Umbilical cord (tissue), 2 donors: ENCODE measurements at places on chromosomes 6 and 20. TPM values are rescaled to one million over a fixed set of nuclear protein-coding genes. Genes with fewer than 3 reads are reported as not detected.

Gene SEL1L2
- total RNA-seq: 13.7 TPM

Gene SLC32A1
- 6.3 TPM for total RNA-seq

Gene PRKN
- total RNA-seq: 7.9 TPM

Gene MYBL2
- 0.24 TPM for total RNA-seq

Gene NKAIN2
- 4.6 TPM for total RNA-seq

Gene NKAPL
- total RNA-seq: 1.9 TPM

Gene TBXT
- not detected for total RNA-seq

Gene OR11A1
- total RNA-seq: 4.8 TPM

Gene SDC4
- total RNA-seq: 28.9 TPM

- DNase-seq: no peak
Measured at GRCh38 chr20:1505361-1505760, 14.1 kb upstream of the SIRPB2 start.

- no peak for DNase-seq
Measured at GRCh38 chr6:132623106-132623845, 799 bp downstream of the TAAR2 start.

- no peak for DNase-seq
Measured at GRCh38 chr20:25668446-25668845, 28.2 kb downstream of the ZNF337 start.

DNA sequence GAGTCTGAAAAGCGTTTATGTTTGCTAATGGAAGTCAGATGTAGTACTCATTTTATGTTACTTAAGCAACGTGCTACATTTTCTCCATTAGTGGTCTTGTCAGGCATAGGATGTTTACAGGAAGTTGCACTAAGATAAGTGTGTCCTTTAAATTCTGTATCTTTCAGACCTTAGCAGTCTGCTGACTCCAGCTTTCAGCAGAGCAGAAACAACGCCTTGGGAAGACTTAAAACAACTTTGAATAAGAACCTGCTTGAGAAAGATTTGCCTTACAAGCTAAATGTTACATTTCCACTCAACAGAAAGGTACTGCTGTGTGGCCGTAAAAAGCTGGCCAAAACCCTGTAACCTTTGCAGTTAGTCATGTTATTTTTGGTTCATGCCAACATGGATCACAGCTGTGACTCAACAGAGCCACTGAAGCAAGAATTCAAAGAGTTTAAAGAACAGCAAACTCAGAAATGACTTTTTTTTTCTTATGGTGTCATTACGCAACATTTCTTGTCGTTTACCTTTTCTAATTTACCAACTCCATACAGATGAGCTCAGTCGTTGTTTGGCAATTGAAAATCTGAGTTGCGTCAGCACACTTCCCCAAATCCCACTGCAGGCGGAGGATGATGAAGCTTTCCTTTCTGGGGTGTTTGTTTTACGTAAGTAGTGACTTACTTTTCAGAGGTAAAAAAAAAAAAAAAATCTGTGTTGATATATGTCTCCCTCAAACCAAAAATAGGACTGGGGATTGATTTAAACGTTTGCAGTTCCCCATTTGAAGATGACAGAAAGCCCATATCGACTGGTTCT lies 27.9 kb upstream of the BMP6 start:
- DNase-seq: peak; percentile 59

DNA sequence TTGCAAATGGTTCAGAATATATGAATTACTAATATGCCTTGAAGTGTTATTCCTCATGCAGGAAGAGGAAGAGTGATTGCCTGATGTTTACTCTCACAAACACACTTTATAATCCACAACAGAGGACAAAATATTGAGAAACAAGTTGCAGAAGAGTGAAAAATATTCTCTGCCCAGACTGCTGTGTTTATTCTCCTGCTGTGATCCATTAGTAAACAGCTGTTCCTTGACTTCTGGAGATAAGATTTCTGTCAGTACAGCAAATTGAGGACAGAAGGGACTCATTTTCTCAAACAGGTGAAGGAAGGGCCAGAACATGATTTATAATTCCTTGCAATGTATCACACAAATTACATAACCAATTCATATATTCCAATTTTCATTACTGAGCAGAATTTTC lies 148.0 kb downstream of the EPM2A start:
- DNase-seq: no peak

GRCh38 chr6:11279284-11279689 lies 46.8 kb upstream of the NEDD9 start:
- DNase-seq: no peak

GRCh38 chr6:135972586-135972985 lies 121.1 kb downstream of the PDE7B start:
- no peak for DNase-seq

DNA sequence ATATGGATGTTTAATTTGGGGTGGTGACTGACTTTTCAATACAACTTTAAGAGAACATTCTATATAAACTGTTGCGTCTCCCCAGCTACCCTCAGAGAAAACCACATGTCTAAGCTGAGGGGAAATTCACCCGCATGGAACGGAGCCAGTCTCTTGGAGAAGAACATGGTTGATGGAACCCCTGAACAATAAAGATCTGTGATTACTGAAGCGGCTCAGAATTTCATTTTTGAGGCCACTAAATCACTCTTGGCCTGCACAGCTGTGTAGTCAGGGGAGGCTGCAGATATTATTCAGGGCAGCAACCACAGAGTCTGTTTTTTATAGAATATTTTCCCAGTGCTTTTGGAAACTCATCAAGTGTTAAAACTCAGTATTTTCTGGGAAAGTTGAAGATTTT lies 73.8 kb downstream of the EYA4 start:
- no peak for DNase-seq

- peak; percentile 83 for DNase-seq
Measured at GRCh38 chr6:57257911-57258541, 35.9 kb upstream of the RAB23 start.

DNA sequence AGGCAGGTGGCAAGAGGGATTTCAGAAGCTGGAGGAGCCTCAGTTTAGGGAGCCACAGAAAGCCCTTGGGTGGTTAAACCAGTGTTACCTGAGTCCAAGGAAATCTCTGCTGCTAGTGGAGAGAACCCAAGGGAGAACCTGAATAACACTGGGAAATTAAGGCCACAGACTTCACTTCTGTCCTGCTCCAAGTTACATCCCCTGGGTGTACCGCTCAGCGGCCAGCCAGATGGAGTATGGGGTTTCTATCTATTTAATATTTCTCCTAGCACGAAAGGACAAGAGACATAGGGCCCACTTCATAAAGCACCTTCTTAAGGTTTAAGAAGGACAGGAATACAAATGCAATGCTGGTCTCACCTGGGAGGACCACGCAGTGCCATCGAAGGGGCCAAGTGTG lies 5.8 kb upstream of the CNKSR3 start:
- DNase-seq: no peak

GRCh38 chr20:51174536-51174935 lies 151.6 kb upstream of the KCNG1 start:
- no peak for DNase-seq

- no peak for DNase-seq
Measured at GRCh38 chr6:28449056-28449455, 5.8 kb upstream of the ZSCAN23 start.

DNA sequence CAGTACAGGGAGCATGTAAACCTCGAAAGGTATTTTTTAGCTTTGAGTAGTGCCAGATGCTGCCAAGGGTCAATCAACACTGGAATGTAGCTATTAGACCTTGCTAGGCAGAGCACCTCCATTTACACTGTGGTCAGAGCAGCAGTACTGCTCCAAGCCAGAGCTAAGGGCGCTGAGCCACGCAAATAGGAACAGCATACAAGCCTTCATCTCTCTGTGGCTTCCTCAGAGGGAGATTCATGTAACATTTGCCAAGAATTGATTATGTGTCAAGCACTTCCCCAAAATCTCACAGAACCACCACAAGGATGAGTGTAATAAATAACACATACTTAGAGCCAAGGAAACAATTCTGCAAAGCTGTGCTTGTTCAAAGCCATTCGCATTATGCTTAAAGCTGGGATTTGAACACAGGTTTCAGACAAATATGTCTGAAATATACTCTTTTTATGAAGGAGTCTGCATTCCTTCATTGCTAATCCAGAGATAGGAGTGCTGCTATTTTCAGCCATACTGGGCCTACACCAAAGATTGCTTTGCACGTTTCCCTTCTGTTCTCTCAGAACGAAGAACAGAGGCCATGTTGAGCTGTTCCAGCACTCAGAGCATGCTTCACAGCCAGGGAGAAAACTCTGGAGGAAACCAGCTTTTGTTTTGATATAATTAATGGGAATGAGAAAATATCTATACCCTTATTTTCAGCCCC lies 97.7 kb downstream of the SLC16A10 start:
- DNase-seq: peak; percentile 92

- DNase-seq: no peak
Measured at GRCh38 chr20:47629907-47630306, 128.2 kb downstream of the NCOA3 start.

GRCh38 chr6:126042001-126042419 lies 55.7 kb downstream of the TRMT11 start:
- no peak for DNase-seq

DNA sequence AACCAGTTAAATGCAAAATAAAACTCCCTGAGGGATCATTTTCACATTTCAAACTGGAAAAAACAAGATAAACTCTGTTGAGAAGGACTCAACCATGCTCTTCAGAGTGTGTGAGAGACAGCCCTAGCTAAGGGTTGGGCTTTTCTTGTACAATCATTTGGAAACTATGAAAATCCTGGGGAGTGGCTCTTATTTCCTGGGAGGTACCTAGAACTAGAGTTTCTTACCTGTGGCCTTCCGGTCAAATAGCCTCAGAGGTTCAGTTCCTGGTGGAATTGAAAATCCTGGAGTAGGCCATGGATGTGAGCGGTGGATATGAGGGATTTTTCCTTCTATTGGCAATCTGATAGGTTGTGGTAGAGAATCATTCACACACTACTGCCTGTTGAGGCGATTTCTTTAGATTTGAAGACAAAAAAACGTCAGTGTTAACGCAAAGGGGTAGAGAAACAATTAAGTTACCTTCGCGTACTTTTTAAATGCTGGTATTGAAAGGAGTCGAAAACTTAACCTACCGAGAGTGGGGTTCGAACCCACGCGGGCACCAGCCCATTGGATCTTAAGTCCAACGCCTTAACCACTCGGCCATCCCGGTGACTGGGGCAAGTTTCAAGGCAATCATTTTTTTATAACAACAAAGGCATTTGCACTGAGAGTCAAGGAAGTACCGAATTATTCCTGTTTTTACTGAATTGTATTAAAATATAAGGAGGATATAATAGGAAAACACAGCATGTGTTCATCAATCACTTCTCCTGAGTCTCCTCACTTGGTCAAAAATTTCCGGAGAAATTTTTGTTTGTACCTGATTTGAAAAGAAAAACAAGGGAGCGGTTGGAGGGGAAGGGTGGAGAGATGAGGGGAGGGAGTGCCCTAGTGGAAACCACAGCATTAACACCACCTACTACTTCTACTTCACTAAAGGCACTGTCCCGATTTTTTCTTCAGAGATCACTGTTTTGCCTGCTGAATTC lies 191.3 kb downstream of the OR2B2 start:
- DNase-seq: no peak

- no peak for DNase-seq
Measured at GRCh38 chr20:16069389-16070010, 503.7 kb downstream of the KIF16B start.

DNA sequence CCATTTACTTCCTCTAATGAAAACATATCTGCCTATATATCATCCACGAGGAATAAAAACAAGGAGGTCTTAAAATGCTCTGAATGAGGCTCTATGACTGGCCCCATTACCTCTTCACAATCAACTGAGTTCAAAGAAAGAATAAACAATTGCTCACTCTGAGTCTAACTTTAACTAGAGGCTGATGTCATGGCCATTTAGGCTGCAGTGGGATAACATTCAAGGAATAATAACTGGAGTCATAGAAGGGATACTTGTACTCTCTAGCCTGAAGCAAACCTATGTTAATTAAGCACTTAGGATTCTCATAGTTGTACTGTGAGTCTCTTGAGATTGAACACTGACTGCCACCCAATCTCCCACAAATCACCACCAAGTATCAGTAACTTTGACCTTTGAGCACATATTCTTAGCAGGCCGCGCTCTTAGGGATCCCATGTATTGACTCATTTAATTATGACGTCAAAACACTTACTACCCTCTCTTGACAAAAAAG lies 70.2 kb downstream of the PERP start:
- no peak for DNase-seq

GRCh38 chr6:11491596-11492463 lies 45.7 kb upstream of the TMEM170B start:
- no peak for DNase-seq

DNA sequence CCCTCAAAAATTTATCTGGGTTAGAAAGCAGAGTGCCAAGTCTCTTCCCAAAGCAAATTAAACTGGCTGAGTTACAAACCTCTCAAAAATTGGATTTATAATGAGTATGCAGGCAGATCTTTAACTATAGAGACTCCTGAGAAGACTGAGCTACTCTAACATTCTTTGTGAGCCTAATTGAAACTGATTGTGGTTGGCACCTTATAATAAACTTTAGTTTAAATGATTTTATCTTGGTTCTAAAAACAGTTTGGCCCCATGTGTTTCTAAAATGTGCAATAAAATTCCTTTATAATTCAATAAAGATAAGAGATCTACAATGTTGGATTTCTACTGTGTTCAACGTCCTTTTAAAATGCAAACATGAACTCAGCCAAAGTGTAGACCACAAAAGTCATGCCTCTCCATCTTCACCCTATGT lies 480.2 kb upstream of the RNF217 start:
- peak; percentile 9 for DNase-seq

GRCh38 chr20:6908673-6909072 lies 141.2 kb downstream of the BMP2 start:
- DNase-seq: no peak

- DNase-seq: no peak
Measured at GRCh38 chr20:8860011-8860495, 208.8 kb upstream of the PLCB4 start.

DNA sequence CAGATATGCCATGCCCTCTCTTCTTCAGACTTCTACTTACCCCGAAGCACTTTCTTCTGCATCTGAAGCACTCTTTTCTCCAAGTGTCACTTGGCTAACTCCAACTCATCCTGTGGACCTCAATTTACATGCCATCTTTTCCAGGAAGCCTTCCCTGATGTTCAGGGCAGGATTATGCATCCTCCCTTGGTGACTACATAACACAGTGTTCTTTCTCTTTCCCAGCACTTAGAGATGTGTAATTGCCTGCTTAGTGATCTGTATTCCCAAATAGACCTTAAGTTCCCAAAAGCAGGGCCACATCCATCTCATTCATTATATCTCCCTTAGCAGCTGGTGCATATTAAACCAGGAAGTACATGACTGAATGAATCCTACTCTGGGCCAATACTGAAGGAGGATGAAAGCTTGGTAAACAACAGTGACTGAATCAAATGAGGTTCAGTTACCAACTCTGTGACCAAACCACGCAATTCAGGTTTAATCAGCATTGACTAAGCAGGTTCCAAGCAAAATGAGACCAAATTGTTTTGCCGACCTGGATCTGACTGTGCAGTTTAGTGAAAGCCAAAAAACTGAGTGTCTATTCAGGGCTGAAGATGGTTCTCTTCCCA lies 121.4 kb upstream of the TCF21 start:
- DNase-seq: no peak

GRCh38 chr6:333379-334002 lies 41.2 kb downstream of the DUSP22 start:
- no peak for DNase-seq

GRCh38 chr6:35199866-35200265 lies 13.9 kb upstream of the SCUBE3 start:
- no peak for DNase-seq
